ENCODE measurements at places on chromosomes 12 and 14.
A peak's percentile ranks its signal among the peaks of the same experiment; 100 is the strongest.

GRCh38 chr12:118448341-118448740, 72.0 kb downstream of the SUDS3 start:
- DNase-seq, result no peak

DNA sequence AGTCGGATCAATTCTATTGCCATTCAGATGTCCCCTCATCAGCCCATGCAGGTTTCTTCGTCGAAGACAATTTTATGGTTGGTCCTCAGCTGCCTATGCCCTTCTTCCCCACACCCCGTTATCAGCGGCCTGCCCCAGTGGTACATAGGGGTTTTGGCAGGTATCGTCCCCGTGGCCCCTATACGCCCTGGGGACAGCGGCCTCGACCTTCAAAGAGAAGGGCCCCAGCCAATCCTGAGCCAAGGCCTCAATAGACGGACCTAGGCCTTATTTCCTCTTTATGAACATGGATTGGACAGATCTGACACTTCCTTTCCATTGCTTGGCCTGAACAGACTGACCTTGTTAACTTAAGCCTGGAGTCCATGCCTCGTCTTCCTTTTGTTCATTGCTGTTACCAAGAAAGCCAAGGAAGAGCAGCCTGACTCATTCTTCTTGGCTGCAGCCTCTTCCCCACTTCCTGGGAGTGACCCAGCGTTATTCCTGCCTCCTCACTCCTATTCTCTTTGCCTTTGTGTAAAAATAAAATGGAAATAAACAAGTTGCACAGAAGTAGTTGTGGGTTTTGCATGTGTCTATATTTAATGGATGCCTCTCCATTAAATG, 156.5 kb upstream of the AMIGO2 start:
- DNase-seq, result no peak

DNA sequence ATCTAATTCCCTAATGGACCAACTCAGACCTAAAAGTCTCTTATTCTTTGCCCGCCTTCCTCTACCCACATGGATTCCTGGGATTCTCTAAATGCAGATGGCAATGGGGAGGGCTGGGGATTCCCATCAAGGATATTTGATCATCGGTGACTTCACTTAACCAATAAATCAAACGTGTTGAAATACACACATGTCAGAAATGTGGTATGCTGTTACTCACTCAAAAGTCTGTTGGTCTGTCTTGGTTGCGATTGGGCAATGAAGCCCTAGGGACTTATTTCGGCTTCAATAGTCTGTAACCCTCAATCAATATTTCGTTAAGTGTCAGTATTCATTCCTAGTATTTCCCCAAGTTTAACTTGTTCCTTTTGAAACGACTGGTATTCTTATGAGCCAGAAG, 117.2 kb upstream of the DIO3 start:
- DNase-seq, result no peak

- no peak for DNase-seq
These were observed 828.3 kb downstream of the VRK1 start for GRCh38 chr14:97625477-97625876.

DNA sequence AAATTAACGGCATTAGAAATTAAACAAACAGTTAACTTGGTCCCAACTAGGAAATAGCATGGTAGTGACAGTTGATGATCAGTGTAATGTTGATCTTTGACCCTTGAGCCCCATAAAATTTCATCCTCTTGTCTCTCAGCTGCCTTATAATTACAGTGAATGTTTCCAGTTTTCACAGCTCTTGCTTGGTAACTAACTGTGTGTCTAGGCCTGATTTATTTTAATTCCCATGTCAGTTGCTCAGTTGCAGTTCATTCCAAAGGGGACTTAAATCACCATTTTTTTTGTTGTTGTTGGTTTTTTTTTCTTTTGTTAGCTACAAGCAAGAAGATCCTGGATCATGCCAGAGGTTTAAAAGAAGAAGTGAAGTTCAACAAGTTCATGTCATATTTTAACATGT, 1883.7 kb upstream of the FLRT2 start:
- DNase-seq, result no peak

DNA sequence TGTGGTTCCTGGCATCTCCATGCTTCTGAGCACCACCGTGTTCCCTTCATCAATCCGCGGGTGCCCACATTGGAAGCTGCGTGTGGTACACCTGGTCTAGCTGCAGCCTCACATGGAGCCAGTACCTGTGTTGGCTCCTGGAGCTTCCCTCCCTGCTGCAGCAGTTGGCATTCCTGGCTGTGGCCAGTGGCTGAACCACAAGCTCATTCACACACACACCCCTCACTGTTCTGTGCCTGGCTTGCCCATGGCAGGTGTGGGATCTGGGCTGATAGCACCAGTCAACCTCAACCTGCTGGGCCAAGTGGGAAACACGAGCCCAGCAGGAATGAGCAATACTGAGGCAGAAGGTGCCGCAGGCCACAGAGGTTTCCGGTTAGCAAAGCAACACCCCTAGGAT, 256.2 kb upstream of the LRFN5 start:
- DNase-seq, result no peak

DNA sequence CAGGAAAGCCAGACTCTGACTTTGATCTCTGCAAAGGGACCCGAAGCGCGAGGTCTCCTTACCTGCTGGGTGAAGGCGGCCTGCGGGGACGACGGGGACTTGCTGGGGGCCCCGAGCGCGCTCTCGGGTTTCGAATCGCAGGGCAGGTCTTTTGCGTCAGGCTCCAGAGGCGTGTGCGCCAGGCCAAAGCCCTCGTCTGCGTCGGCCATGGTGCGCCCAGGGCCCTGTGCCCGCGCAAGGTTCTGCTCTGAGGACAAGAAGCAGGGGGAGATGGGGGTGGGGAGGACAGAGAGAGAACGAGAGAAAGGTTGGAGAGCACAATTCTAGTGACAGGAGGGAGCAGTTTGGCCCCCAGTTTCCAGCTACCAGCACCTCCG, 2.3 kb downstream of the TBX5 start:
- no peak for DNase-seq

DNA sequence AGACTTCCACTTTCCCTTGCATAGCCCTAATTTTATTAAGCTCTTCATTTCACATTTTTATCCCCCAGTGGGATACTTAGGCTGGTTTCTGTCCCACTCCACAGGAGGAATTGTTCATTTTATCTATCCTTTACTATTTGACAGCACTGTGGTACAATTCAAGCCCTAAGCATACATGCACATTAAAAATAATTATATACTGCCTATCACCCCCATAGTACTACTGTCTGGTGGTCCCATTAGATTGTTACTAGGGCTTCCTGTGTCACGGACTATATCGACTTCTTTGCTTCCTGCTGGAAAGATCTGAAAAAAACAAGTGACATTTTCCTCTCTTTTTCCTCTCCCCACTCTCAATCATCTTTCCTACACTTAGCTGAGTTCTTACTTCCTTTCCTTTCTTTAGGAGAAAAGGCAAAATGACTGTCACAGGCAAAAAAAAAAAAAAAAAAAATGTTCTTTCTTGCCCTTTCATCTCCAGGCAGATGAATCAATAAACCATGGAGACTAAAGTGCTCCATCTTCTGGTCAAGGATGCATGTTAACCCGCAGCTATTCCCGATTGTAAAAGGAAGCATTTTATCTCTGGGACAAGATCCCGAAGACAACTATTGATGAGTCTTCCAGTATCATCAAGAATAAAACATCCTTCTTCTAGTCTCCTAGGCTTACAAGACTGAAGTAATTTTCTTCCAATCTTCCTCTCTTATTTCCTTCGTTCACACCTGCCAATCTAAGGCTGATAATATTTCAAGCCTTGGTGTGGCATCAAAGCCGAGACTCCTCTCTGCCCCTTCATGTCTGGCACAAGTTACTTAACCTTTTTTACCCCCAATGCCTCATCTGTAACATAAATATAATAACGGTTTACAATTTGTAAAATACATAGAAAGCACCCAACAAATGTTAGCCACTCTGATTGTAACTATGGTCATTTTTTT, 94.4 kb upstream of the PLEKHG7 start:
- DNase-seq, result peak; percentile 42

- DNase-seq, result no peak
These were observed 18.6 kb downstream of the KMT2D start for GRCh38 chr12:49041881-49042484.

DNA sequence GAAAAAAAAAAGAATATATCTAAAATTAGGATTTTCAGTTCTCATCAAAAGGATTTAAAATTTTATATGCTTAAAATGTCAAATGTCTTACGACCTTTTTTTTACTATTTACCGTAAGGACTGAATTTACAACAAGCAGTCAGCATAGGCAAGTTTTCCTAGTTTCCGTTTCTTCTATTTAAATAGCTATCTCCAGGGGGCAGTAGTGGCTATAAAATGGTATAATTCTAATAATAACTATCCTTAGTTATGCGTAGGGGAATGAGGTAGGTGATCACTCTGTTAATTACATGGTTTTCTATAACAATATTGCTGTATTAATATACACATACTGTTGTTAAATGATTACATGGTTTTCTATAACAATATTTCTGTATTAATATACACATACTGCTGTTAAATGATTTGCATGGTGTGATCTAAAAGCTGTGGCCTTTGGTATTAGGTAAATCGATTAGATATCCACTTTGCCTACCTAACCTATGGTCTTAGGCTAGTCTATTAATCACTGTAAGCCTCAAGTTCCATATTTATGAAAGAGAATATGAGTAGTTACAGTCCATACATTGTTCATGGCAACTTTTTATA, 217.7 kb upstream of the PDZRN4 start:
- DNase-seq, result no peak

GRCh38 chr12:27778206-27778605, 1.8 kb upstream of the KLHL42 start:
- DNase-seq, result no peak

DNA sequence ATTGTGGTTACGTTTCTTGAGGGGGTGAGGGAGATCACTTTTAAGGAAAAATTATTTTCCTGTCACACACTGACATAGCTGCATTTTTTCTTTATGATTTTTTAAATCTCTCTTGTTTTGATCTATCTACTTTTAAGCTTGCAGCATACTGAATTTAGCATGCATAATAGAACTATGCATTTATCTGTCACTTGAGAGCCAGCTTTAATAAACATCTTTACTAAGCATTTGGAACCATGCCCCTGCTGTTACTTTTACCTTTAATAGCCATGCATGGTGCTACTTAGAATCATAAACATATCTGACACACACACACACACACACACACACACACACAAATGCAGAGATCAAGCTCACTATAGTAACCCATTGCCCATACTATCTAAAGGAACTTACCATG, 486.2 kb downstream of the NELL2 start:
- DNase-seq, result no peak

- DNase-seq, result no peak
These were observed 462 bp downstream of the KNTC1 start for GRCh38 chr12:122527478-122527944.

GRCh38 chr14:59394268-59394667, 70.9 kb downstream of the GPR135 start:
- no peak for DNase-seq

DNA sequence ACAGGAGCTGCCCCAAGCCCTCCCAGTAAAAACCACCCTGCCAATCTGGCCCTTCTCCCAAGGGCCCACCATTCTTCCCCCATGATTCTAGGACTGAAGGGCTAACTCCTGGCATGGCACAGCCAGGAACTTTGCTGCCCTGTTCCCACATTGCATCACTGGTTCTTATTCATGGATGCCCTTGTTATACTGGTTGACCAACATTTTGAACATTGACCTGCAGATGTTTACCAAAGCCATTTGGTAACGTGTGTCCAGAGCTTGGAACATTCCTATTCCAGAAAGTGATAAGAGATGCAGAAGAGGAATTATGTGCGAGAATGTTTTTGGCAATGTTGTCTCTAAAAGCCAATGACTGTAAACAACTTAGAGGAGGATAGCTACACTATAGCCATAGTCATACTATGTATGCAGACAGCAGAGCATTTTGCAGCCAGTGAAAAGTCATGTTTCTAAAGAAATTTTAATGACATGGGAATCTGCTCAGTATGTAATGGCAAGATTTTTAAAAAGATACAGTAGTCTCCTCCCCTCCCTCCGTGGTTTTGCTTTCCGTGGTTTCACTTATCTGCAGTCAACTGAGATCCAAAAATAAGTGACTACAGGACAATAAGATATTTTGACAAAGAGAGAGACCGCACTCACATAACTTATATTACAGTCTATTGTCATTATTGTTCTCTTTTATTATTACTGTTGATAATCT, 108.8 kb downstream of the DAAM1 start:
- DNase-seq, result no peak

DNA sequence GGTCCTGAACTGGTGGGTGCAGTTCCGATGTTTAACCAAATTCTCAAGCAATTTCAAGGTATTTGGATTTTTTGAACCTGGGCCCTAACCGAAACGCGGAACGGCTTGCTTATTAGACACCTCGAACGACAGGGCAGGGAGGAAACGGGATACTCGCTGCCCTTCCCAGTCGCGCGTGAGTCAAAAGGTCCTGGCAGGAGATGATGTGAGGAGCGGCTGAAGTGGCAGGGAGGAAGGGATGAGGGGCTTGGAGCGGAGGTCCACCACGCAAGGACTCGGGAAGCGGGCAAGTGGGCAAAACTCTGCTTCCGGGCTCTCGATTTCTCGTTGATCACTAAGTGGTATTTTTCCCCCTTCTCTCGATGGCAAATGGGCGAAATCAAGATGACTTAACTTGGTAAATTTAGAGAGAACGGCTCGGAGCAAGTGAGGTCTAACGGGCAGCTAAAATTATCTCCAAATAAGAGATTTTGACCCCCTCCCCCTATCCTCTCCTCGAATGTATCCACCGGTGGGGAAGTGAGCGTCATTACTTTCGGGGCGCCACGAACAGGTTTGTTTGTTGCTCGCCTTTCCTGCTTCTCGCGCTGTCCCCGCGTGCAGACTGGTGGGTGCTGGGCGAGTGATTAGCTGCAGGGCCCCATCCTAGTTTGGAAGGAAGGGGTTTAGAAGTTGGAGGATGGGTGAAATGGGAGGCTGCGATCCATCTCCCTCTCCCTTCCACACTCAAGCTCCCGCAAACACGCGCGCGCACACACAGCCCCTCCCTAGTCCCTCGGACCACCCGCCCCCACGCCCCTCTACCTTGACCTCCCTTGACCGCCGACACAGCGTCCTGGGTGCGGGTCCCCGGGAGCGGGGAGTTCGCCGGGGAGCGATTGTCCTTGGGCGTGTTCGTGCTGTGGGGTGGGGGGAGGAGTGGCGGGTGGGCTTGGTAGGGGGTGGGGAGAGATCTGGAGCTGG, 986 bp upstream of the NTF3 start:
- no peak for DNase-seq

GRCh38 chr14:24196071-24197055, 1.1 kb upstream of the TM9SF1 start:
- DNase-seq, result no peak

GRCh38 chr14:78135450-78135891, 34.7 kb upstream of the NRXN3 start:
- no peak for DNase-seq

- DNase-seq, result no peak
These were observed 133.7 kb upstream of the RASSF8 start for GRCh38 chr12:25824734-25825133.

GRCh38 chr12:48265777-48266176, 62.7 kb upstream of the OR10AD1 start:
- no peak for DNase-seq
